Left ventricle myocardium inferior (tissue), 1 donor: ENCODE measurements at places on chromosomes 1 and 21. TPM values are rescaled to one million over a fixed set of nuclear protein-coding genes. Genes with fewer than 3 reads are reported as not detected.

Gene OR2T29
- total RNA-seq: not detected

- H3K27ac ChIP-seq: no peak overlapping the region
- no peak overlapping the region for H3K4me3 ChIP-seq
- H3K36me3 ChIP-seq: no peaks in the 10 kb centered on the region
- peaks cover 100% of the 10 kb centered on the region for H3K27me3 ChIP-seq
These were observed 16.2 kb downstream of the INSRR start for GRCh38 chr1:156842618-156843300.

Gene F3
- 50.8 TPM for total RNA-seq

Gene PGLYRP4
- not detected for total RNA-seq

- H3K4me3 ChIP-seq: peak overlapping the region; percentile 68
- no peaks in the 10 kb centered on the region for H3K36me3 ChIP-seq
- H3K4me1 ChIP-seq: peaks cover 22% of the 10 kb centered on the region
- H3K27me3 ChIP-seq: peaks cover 47% of the 10 kb centered on the region
These were observed 749 bp downstream of the PCBP3 start for GRCh38 chr21:45644041-45644906.
